ENCODE measurements at places on chromosomes 1 and 21.
A peak's percentile ranks its signal among the peaks of the same experiment; 100 is the strongest.

DNA sequence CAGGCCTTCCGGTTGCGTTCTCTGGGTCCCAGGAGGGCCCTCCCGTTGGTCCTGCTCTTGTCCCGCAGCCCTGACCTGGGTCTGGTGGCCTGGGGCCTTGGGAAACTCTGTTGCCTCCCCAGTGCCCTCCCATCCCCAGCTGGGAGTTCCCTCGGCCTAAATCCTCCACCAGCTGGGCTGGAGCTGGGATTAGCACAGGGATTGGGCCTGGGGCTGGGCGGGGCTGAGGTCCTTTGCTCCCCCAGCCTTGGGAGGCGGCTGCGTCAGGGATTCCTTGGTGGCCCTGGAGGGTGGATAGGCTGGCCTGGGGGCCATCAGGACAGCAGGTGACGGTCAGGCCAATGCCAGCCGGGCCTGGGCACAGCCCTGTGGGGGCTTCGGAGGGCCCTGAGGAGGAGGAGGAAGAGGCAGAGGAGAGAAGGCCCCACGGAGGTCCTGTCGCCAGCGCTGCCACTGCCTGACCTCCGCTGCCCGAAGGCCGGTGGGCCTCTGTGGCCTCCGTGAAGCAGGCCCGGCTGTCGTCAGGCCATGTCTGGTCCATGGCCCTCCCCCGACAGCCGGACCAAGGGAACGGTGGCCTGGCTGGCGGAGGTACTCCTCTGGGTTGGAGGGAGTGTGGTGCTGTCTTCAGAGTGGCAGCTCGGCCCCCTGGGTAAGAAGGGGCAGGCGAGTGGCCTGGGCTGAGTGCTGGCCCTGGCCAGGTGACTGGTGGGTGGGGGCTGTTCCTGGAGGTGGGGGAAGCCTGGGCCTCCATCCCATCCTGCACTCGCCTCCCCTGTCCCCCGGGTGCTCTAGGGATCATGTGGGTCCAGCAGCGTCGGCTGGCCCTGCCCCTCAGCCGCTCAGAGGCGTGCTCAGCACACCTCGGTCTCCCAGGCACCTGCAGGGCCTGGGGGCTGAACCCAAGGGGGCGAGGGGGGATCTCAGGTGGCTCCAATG lies at the start of gene PLCH2:
Gene PLCH2 (plus strand): TSS at position 229 of the 939 bp plus-strand sequence. CDS start 300 bp downstream, at position 529.
- peaks cover 4% of the 10 kb centered on the region for H3K4me1 ChIP-seq
- H3K36me3 ChIP-seq = no peaks in the 10 kb centered on the region
- no peak within 1 kb of the TSS for H3K27ac ChIP-seq
- no peak for DNase-seq
- no peaks in the 10 kb centered on the region for H3K27me3 ChIP-seq

DNA sequence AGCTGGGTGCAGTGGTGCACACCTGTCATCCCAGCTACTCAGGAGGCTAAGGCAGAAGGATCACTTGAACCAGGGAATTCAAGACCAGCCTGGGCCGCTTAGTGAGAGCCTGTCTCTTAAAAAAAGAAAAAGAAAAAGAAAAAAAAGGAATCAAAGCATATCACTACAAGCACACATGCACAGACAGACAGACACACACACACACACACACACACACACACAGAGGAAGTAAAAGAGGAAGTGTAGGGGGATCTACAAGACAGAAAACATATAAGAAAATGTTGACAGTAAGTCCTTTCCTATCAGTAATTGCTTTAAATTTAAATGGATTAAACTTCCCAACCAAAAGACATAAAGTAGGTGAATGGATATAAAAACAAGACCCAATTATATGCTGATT lies 180.3 kb downstream of the FAF1 start:
- no peak overlapping the region for H3K4me3 ChIP-seq
- H3K36me3 ChIP-seq = peaks cover 3% of the 10 kb centered on the region
- no peaks in the 10 kb centered on the region for H3K4me1 ChIP-seq
- no peaks in the 10 kb centered on the region for H3K27me3 ChIP-seq
- no peak for DNase-seq
- no peak overlapping the region for H3K27ac ChIP-seq

DNA sequence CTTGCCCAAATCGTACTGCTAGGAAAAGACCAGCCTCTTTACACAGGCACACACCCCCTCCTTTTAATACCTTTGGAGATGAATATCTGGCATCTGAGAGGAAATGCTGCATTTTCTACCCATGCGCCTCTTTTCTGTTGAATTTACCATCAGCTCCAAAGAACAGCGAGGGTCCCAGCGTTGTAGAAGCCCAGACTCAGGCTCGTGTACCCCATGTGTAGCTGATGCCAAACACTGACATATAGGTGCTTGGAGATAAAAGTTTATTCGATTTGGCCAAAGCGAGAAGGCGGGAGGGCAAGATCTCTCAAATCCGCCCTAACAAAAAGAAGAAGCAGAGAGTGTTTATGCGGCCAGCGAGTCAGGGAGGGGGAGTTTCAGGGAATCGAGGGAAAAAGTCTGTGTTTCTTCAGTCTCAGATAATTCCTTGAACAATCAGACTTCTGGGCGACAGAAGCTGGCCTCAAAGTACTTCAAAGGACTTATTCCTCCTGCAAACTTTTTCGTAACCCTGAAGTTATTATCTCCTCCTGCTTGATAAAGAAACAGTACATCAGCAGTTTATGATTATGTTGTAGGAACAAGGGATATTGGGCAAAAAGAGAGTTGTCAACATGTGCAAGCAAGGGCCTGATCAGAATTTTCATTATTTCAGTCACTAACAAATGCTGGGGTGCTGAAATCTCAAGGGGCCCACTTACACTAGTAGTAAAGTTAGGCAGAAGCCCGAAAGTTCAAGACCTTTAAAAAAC lies 642 bp upstream of the CREG1 start:
- H3K27me3 ChIP-seq = no peaks in the 10 kb centered on the region
- DNase-seq = no peak
- peak overlapping the region; percentile 66 for H3K27ac ChIP-seq

DNA sequence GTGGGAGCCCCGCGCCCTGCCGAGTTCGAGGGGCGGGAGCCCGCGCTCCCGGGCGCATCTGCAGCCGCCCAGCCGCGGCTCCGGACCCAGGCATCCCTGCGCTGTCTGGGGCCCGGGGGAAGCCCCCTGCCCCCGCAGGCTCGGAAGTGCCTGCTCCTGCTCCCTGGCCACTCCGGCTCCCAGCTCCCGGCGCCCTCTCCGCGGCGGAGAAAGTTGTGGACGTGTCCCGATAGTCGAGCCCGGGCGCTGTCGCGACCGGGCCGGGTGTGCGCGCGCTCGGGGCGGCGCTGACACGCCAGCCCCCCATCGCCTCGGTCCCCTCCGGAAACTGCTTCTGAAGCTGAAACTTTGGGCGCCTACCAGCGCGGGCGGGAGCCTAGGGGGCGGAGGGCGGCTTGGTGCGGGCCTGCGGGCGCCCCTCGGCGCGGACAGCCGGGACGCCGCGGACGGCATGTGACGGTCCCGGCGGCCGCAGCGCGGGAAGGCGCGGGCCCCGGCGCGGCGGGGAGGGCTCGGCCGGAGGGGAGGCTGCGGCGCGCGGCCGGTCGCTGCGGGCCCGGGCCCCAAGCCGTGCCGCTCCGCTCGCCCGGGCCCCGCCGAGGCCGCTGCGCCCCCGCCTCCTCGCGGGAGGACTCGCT lies 515 bp downstream of the MAN1C1 start:
- H3K4me3 ChIP-seq = peak overlapping the region; percentile 56
- peak; percentile 43 for DNase-seq
- no peaks in the 10 kb centered on the region for H3K36me3 ChIP-seq

DNA sequence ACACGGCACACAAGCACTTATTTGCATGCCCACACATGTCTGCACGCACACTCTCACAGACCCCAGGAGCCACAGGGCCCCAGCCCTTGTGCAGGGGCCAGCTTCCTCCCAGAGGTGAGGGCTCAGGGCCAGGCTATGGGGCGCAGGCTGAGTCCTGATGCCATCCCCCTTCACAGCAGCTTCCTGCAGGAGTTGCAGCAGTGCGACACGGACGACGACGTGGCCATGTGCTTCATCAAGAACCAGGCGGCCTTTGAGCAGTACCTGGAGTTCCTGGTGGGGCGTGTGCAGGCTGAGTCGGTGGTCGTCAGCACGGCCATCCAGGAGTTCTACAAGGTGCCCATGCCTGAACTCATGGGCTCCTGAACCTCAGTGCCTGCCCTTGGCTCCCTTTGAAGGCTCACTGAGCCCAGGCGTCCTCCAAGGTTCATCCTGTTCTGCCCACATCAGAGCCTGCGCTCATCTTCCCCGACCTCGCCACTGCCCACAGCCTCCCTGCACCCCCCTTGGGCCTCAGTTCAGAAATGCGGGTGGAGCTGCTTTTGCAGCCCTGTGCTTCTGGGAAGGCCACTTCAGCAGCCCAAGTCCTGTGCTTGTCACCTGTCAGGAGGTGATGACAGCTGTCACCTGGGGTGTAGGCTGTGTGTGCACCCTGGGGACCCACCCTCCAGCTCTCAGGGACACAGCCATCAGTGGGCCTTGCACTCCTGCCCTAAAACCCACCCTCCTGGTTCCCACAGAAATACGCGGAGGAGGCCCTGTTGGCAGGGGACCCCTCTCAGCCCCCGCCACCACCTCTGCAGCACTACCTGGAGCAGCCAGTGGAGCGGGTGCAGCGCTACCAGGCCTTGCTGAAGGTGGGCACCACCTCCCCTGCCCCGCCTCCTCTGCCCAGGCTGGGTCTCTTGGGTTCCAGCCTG lies 66.6 kb downstream of the TRIM11 start:
- DNase-seq = no peak
- H3K36me3 ChIP-seq = no peaks in the 10 kb centered on the region
- no peaks in the 10 kb centered on the region for H3K27me3 ChIP-seq
- H3K4me3 ChIP-seq = no peak overlapping the region
- no peak overlapping the region for H3K27ac ChIP-seq

DNA sequence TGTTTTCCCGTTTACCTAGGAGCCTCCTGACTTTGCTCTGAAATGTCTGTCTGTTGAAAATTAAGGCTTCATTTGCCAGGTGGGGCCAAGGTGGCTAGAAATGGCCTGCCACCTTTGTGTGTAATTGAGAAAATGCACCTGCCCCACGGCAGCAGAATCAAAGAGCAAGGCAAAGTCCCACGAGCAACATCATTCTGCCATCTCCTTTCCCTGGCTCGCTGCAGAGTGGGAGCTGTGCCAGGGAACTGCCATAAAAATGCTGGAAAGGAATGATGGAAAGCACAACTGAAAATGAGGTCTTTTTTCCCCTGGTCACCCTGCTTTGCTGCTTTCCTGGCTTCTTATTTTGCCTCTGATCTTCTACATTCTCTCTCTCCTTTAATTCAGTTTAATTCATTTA lies 5.5 kb upstream of the OLFML2B start:
- H3K4me1 ChIP-seq = no peaks in the 10 kb centered on the region

DNA sequence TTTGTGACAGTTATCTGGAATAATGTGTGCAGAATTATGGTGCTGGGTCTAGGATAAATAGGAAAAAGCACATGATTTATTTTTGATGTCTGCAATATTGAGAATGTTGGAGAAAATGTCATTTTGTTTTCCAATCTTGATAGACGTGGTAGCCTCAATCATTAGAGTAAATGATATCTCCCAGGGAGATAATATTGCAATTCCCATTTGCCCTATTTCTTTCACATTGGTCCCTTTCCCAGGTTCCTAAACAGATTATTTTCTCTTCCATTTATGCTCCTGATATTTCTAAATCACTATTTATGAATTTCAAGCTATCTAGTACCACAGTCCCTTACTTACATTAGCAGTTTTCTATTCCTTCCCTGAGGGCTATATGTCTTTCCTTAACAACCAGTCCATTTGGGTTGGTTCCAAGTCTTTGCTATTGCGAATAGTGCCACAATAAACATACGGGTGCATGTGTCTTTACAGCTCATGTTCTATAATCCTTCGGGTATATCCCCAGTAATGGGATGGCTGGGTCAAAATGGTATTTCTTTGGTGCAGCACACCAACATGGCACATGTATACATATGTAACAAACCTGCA lies 447.3 kb downstream of the PLA2G4A start:
- H3K4me3 ChIP-seq = no peak overlapping the region
- H3K27me3 ChIP-seq = no peaks in the 10 kb centered on the region
- no peaks in the 10 kb centered on the region for H3K4me1 ChIP-seq
- H3K36me3 ChIP-seq = no peaks in the 10 kb centered on the region
- DNase-seq = no peak

DNA sequence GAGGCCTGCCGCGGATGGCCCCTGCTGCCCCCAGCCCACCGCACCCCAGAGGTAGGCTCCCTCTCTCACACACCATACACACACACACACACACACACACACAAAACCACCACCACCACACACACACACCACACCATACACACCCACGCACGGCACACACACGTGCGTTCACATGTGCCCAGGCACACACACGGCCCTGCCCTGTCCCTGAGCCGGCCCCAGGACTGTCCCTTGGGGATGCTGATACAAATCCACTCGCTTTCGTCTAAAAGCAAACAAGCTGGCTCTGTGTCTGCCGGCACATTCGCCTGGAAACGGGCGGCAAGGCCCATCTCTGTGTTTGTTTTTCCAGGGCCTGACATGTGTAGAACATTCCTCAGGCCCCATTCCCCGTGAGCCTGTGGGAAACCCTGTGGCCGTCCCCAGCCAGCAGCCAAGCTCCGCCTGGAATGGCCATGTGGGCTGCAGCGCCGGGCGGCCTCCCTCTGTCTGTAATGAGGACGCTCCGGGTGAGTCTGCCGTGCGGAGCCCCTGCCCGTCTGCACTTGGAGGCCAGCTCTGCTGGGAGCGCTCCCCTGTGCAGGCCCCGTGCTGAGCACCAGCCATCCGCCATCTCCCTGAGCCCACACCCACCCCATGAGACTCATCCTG lies 67.4 kb downstream of the DMRTB1 start:
- no peak overlapping the region for H3K4me3 ChIP-seq
- no peaks in the 10 kb centered on the region for H3K27me3 ChIP-seq
- no peak for DNase-seq
- no peaks in the 10 kb centered on the region for H3K4me1 ChIP-seq

DNA sequence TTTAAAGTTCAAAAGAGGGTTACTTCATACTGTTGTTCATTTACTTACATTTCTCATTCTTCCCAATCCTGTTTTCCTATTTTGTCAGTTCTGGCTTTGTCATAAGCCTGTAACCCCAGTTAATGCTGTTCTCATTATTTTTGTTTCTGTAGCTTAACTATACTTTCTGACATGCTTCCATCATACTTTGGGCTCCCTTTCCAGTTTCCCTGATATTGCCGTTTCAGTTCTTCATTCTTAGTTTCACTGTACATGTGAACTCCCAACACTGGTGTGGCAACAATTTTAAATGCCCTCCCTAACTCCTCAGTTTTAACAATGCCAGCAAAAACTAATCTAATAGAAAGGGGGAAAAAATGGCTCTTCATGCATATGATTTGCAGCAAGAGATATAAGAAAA lies 456.7 kb downstream of the LMO4 start:
- no peaks in the 10 kb centered on the region for H3K27me3 ChIP-seq
- peaks cover 35% of the 10 kb centered on the region for H3K4me1 ChIP-seq
- H3K36me3 ChIP-seq = no peaks in the 10 kb centered on the region
- DNase-seq = no peak
- no peak overlapping the region for H3K4me3 ChIP-seq
- peak overlapping the region; percentile 73 for H3K27ac ChIP-seq

GRCh38 chr1:149846042-149846441 lies 53.3 kb upstream of the BOLA1 start:
- H3K4me1 ChIP-seq = peaks cover 41% of the 10 kb centered on the region
- H3K27me3 ChIP-seq = no peaks in the 10 kb centered on the region
- no peak overlapping the region for H3K27ac ChIP-seq
- no peak overlapping the region for H3K4me3 ChIP-seq

GRCh38 chr1:207088701-207089626 lies at the start of gene C4BPB:
C4BPB (plus strand) TSS chr1:207088860; CDS start chr1:207089532, 672 bp downstream.
- no peaks in the 10 kb centered on the region for H3K36me3 ChIP-seq
- peak; percentile 62 for DNase-seq
- H3K27ac ChIP-seq = no peak within 1 kb of the TSS
- no peak within 1 kb of the TSS for H3K4me3 ChIP-seq
- peaks cover 4% of the 10 kb centered on the region for H3K4me1 ChIP-seq
